ENCODE measurements at places on chromosomes 5 and 9.

DNA sequence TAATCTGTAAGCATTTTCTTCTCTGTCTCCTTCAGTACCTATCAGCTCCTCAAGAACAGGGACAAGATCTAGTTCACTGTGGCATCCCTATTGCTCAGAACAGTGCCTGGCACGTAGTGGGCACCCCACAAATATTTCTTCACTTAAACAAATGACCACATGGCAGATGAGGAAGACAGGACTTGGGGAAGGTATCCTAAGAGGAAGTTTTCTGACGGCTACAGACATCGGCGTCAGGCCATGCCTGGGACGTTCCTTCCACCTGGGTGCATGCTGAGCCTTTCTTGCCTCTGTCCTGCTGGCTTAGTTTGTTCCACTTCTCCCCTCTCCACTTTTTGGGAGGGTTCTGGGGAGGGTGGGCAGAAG is 60.2 kb downstream of the NEURL1B start:
- ATAC-seq: no peak

- no peak for ATAC-seq
Measured at GRCh38 chr9:114737847-114738246, 55.9 kb upstream of the TEX48 start.

GRCh38 chr5:85921590-85921989 is 696.2 kb upstream of the COX7C start:
- ATAC-seq: no peak

DNA sequence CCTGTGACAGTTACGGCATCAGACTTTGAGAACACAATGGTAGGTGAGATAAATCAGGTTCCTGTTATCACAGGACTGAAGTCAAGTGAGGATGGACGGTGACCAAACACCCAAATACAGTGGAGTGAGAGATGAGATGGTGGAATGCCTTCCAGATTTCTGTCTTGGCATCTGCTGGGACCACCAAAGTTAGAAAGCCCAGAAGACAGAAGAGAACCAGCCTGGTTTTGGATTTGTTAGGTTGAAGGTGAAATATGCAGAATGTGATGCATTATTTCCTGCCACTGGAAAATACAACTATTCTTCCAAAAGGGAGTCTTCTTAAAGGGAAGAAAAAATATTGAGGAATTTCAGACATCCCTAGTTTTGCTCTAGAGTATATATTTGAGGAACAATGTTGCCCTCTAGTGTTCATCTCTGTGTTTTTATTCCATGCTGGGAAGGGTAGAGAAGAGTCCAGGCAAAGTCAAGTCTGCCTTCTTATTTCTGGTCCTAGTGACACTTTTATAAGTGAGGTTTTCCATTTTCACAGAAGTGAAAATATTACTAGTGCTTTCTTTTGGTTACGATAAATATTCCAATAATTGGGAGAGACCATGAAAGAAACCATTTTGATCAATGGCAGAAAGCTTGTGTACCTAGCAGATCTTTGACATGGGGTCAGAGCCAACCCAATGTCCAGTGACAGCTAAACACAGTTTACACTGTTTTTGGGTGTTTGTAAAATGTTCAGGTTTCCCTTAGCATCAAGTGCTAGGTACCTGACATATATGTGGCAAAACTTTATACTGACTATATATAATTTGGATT is 142.3 kb upstream of the ANKH start:
- peak; percentile 68 for ATAC-seq

GRCh38 chr5:80689627-80690026 is 34.8 kb upstream of the DHFR start:
- ATAC-seq: no peak

- no peak for ATAC-seq
Measured at GRCh38 chr9:33992632-33993031, 56.1 kb downstream of the UBAP2 start.

- ATAC-seq: no peak
Measured at GRCh38 chr5:104370523-104370922, 807.9 kb upstream of the NUDT12 start.

DNA sequence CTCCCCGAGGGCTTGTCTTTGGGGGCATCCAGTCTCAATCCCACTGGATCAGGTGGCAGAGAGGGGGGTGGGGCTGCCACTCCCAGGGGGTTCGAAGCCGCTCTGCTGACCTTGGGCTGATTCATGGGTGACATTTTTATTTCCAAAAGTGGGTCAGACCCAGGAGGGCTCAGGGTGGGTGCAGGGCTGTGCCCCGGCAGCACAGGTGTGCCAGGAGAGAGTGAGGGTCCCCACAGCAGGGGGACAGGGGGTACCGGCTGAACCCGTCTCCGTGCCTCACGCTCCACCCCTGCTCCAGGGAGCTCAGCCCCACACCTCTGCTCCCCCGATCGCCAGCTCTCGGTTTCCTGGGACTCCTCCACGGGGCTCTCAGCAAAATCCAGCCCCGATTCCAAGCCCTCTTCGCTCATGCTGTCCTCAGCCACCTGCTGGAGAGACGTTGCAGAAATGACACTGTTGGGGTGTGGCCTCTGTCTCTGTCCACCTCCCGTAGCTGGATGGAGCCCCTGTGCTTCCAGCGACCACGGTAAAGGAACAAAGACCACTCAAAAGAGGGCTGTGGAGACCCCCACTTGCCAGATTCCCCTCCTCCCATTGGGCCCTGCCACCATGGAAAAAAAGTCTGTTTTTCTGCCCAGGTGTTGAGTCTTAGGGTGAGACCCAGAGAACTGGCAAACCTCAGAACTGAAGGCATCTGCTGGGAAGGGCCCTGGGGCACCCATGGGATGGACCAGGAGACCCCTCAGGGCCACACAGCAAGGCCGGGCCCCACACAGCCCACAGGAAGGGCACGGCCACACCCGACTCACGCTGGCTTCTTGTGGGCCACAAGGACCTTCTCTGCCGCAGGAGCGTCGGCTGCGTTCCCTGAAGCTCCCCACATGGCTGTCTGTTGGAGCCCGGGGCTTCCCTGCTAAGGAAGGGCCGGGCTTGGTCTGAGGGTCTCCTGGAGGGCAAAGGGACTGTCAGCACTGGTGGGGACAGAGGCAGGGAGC is 10.6 kb upstream of the QSOX2 start:
- no peak for ATAC-seq

GRCh38 chr5:54083851-54084250 is 226.5 kb downstream of the ARL15 start:
- ATAC-seq: no peak

DNA sequence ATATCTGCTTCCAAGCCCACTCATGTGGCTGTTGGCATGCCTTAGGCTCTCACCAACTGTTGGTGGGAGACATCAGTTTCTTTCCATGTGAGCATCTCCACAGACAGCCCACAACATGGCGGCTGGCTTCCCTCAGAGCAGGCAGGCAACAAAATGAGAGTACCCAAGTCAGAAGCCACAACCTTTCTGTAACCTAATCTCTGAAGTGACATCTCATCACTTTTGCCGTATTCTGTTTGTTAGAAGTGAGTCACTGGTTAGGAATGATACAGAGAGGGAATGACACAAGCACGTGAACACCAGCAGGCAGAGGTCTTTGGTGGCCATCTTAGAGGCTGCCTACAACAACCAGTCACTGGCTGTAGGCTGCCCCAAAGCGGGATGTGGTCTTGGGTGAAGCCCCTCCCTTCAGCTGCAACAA is 88.6 kb upstream of the RASGRF2 start:
- ATAC-seq: no peak

DNA sequence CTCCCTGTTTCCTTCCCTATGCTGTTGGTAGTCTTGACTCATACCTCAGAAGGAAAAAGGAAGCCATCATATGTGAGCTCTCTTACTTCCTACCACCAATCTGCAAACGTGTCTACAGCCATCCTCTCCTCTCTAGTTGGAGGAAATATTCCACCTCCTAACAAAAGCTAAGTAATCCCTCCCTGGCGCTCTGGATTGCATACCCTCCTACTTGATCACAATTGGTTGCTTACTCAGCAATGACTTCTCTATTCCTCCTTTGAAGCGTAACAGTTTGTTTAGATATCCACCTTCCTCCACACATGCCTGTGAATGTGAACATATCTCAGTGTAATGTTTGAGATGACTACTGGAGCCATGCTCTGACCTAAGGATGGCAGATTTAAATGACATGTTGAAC is 18.2 kb downstream of the RUSC2 start:
- no peak for ATAC-seq

- no peak for ATAC-seq
Measured at GRCh38 chr9:123470121-123470782, 114.3 kb downstream of the CRB2 start.

- no peak for ATAC-seq
Measured at GRCh38 chr9:126386088-126386487, 59.5 kb downstream of the MVB12B start.

GRCh38 chr5:135234666-135235401 is 164.2 kb downstream of the MACROH2A1 start:
- no peak for ATAC-seq

DNA sequence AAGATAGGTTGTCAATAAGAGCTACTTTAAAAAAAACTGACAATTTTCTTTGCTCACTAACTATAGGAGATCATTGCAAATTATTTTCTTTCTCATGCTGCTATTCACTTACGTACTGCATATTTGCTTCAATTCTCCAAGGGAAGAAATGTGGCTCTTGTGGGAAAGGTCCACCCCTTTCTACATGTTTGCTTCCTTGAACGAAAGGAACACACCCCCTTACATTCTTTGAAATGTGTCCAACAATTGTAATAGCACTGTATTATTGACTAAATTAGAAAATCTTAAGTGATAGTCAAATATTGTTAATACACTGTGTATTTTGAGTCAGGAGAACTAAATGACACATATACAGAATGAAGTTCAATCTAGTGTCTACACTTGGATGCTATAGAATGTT is 5.2 kb downstream of the MEF2C start:
- ATAC-seq: no peak

DNA sequence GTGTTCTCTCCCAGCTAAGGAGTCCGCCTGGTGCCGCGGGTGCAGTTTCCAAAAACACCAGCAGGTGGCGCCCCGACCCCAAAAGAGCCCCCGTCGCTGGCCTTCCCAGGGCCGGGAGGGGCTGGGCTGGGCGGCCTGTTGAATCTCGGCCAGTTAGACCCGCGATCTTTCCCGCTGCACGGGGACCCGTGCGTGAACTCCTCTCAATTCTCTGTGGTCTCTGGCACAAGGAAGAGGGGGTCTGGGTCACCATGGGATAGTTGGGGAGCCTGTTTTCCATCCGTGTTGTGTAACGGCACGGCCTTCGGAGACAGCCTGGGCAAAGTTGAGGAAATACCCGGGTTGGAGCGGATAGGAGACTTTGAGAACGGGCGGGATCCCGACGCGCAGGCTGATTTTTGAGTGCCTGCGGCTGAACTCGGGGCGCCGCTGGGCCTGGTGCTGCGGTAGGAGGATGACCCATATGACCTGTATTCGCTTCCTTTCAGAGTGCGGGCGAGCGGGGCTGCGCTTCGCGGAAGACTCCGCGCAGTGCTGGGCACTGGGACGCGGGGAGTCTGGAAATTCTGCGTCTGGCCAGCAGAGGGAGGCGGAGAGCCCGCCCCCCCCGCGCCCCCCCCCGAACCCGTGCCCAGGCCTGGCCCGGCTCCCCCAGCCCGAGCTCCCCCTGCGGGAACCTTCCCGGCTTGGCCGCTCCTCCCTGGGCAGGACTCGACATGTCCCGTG is 7.9 kb upstream of the PSD2 start:
- peak; percentile 89 for ATAC-seq

- ATAC-seq: no peak
Measured at GRCh38 chr9:84940294-84940693, 270.8 kb downstream of the NTRK2 start.

DNA sequence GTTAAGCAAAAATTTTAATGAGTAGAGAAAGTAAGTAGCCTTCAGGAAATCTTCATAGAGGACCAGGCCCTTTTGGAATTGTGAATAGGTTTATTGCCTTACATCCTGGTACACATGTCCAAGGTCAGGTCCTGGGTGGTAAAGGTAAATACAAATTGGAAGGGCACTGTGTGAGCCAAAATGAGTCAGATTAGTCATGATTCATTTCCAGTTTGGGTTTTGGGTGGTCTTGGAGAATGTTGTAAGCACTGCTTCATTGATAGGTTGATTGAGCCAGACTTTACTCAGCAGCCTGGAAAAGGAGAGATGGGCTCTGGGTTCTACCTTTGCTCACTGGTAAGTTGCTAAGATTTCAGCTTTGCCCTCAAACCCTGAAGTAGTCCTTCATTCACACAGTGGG is 82.5 kb upstream of the ZNF169 start:
- no peak for ATAC-seq

DNA sequence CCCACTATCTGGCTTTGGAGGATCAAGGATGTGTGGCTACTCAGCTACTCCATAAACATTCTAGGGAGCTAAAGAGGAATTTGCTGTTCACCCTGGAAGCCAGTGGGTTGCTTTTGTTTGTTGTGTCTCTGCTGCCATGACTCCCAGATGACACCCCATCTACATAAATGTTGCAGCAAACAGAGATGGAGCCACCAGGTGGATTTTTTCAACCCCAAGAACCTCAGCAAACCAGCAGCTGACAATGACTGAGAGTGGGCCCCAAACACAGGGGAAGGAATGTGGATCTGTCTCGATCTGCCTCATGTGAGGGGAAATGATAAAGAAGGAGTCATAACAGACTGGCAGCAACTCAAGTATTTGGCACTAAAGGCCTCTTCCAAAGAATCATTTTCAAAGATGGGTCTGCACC is 132.7 kb upstream of the TNC start:
- no peak for ATAC-seq

DNA sequence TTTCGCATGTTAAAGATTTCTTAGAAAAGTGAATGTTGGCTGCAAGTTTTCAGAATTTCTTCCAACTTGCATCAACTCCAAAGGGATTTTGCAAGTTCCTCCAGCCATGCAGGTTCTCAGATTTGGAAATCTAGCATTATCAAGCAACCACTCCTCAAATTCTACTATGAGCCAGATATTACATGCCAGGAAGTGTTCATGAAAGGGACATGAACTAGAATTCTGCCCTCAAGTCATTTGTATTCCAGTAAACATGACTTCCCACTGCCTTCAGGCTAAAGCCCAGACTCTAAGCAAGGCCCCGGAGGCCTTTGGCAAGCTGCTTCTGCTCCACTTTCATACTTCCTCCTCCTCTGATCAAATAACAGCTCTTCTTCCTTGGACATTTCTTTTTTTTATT is 111.3 kb upstream of the PAPPA start:
- no peak for ATAC-seq

- ATAC-seq: no peak
Measured at GRCh38 chr5:97694091-97694490, 511.0 kb upstream of the RIOK2 start.

GRCh38 chr5:141808857-141809256 is 69.4 kb downstream of the PCDH1 start:
- no peak for ATAC-seq

DNA sequence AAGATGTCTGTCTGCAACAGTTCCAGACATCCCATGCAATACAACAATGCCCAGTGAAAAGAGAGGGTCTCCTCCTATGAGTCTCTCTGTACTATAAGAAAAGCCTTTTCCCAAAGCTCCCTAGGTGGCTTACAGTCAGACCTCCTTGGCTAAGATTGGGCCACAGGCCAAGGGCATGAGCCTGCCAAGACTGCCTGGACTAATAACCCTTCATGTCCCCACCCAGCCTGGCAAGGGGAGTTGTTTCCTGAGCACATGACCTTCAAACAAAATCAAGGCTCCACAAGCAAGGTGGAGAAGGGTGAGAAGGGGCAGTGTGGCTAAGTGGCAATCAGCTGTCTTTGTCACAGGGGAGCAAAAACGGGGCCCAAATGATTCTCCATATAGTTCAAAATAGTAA is 75.6 kb upstream of the ZSWIM6 start:
- no peak for ATAC-seq

- no peak for ATAC-seq
Measured at GRCh38 chr9:131732061-131732526, 7.8 kb downstream of the RAPGEF1 start.

Data from stimulated activated memory B cell treated with anti-CD40 and anti-IgM and Interleukin-4, amounts not matched to agents 10 μg/mL and 1 μg/mL and 100 μg/mL, for 72 hours (primary cell).